Thyroid gland (tissue), 4 donors: ENCODE measurements at places on chromosomes 13 and 19.
A peak's percentile ranks its signal among the peaks of the same experiment; 100 is the strongest.

DNA sequence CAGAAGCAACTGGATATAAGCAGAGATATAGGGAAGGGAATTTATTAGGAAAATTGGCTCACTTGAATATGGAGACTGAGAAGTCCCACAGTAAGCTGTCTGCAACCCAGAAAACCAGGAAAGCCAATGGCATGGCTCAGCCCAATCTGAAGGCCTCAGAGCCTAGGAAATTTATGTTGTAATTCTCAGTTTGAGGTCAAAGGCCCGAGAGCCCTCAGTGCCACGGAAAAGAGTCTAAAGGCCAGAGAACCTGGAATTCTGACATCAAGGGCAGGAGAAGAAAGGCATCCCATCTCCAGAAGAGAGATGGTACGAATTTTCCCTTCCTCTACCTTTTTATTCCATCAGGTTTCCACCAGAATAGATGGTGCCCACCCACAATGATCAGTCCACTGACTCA is 20.1 kb upstream of the RXFP2 start:
- DNase-seq: no peak

DNA sequence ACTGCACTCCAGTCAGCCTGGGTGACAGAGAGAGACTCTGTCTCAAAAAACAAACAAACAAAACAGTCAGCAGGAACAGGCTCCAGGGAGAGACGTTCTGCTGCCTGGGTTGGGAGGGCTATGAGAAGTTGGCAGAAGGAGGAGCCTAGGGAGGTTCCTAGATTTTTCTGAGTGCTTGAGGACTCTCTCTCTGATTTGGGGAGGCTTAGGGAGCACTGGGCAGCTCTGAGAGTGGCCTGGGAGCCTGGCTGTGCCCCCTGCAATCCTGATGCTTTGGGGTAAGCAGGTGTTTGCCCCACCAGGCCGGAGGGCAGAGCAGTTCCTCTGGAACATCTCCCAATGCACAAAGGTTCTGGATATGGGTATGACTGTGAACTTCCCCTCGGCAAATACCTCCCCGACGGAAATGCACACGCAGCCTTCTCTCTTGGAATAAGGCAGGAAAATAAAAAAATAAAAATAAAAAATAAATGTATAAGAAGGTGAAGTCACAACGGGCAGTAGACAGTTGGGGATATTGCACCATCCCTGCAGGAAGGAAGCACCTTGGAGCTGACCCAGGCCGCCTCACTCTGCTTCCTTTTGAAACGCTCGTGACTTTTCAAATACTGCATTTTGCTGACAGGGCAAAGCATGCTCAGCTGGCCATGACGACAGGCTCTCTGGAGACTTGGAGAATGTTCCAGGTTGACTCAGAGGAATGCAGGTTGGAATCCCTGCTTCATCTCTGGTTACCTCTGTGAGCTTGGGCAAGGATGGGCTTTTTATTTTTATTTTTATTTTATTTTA is 26.5 kb upstream of the HOMER3 start:
- DNase-seq: peak; percentile 97

DNA sequence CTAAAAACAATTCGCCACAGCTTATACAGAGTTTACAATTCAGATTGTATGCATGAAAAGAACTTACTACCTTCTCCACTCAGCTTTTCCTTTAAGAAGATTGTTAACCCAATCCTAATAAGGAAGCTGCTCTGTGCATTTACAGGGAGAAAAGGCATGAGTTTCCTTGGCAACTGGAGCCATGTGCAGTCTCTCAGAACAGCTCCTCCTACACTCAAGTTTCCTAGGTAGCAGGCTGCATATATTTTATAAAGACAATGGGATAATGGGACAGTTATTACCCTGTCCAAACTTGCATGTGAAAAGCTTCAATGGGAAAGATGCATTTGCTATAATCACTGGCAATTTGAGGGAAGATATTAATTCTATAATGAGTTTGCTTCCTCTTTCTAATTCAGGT is 125.5 kb upstream of the TRPC4 start:
- no peak for DNase-seq

DNA sequence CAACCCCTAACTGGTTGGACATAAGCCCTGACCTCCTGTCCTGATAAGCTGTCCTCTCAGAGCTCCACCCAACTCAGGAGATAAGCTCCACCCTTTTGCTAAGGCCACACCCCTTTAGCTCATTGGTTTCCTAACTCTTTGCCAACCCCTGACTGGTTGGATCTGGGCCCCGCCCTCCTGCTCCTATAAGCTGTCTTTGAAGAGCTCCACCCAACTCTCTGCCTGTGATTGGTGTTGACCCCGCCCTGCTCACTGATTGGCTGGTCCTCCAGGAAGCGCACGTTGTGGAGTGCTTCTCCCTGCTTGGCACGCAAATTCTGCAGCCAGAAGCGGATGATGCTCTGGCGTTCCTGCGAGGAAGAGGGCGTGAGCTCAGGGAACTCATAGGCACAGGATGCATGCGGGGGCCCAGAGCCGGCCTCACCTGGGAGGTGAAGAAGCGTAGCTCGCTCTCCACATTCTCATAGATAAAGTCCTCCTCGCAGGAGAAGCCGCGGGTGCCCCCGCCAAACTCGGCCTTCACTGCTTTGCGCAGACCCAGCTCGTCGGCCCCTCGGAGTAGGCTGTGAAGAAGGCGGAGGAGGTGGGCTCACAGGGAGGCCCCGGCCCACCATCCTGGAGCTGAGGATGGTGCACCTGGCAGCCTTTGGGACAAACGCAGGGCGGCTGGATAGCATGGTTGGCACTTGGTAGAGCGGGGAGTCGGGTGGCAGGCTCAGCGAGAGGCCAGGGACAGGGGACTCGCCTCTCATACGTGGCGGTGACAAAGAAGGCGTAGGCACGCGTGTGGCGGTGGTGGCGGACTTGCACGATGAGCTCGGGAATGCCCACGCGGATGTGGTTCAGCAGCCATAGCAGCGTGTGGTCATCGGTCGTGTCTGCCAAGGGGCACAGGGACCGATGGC is 1.7 kb downstream of the ANO8 start:
- DNase-seq: no peak

DNA sequence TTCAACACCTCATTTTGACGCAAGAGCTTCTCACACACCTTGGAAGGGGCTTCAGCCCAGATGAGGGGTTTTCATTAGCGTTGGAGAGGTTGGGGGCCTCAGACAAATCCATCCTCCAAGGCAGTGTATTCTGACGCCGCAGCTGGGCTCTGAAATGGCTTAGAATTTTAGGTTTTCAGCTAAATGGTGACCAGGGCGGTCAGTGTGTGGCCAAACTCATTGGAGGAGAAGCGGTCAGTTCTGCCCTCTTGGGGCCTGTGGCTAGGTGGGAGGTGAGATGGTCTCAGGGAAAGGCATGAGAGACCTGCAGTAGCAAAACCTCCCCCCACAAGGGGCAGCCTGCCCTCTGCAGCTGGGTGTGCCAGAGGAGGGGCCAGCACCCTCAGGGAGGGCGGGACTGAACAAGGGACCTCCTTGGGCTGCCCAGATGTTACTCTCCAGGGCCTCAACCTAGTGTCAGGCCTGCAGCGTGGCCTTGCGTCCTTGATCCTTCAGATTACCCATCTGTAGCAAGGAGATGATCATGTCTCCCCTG is 155.8 kb downstream of the URI1 start:
- no peak for DNase-seq

DNA sequence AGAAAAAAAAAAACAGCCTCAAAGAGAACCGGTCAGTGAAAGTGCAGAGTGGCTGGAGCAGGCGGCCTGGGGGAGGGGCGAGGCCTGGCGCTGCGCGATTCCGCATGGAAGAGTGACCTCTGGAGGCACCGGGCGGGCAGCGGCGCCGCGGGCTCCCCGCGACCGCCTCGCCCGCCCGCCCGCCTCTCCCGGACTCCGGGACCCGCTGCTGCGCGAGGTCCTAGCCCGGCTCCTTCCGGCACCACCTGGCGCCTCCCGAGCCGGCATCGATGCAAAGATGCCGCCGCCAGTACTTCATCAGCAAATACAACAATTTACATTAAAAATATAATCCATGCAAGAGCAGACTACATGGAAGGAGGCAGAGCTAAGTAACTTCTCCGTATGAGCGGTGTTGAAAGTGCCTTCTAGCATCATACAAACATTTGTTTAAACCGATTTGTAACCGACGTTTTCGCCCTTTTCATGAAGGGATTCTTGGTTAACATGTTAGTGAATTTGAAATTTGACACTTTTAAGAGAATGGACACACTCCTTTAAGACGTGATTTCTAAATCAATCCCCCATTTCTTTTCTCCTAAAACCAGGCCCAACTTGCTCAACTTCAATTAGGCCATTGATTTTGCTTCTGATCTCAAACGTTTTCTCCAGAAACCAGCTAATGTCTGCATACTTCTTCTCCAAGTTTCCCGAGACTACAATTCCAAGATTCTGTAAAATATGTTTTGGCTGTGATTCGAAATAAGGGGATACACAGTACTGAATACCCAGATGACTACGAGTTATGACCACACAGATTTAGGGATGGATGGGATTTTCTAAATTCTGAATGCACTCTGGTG is 2.1 kb downstream of the EFNB2 start:
- DNase-seq: peak; percentile 86

DNA sequence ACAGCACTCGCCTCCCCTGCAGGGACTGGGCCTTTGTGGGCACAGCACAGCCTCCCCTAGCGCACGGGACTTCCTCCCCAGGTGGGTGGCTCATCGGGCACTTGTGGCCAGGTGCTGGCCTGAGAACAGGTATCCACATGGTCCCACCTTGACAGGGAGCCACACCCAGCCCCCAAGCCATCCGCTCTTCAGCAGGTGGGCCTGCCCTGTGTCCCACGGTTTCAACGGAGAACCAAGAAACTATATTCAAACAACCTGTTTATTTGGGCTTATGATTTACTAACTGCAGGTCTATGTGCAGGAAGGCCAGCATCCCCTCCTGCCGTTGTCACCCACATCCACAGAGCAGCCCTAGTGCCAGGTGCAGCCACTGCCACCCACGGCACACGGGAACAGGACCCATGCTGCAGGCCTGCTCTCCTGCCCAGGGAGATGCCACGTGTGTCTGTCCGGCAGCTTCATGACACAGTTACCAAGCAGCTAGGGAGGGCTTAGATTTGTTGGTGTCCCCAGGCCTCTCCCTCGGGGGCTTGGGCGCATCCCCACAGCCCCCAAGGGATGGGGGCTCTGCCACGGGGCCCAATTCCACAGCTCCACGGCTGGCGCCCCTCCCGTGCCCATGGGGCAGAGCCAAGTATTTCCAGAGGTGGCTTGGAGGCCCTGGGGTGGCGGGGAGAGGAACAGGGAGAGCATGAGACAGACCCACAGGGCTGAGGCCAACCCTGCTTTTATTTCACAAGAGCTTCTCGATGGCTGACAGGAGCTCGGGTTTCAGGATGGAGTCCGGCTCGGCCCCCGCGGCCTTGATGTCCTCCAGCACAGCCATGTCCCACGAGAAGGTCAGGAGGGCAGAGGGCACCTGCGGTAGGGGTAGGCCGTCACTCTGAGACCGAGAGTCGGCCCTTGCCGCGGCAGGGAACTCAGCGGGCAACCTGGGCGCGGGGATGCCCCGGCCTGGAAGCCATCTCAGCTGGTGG is 12.5 kb downstream of the UBXN6 start:
- DNase-seq: no peak
